Left lung (tissue), 14 donors: ENCODE measurements at places on chromosomes 16 and 17.

- H3K36me3 ChIP-seq = no peaks in the 10 kb centered on the region
- DNase-seq = no peak
- H3K27ac ChIP-seq = no peak overlapping the region
- no peaks in the 10 kb centered on the region for H3K27me3 ChIP-seq
- H3K4me1 ChIP-seq = peaks cover 4% of the 10 kb centered on the region
- no peak overlapping the region for H3K4me3 ChIP-seq
These were observed 2.6 kb upstream of the HPR start for GRCh38 chr16:72060405-72060804.

GRCh38 chr17:75571197-75571884 lies 16.3 kb upstream of the MYO15B start:
- no peak overlapping the region for H3K27ac ChIP-seq
- no peaks in the 10 kb centered on the region for H3K4me1 ChIP-seq
- H3K4me3 ChIP-seq = no peak overlapping the region
- H3K36me3 ChIP-seq = no peaks in the 10 kb centered on the region
- no peak for DNase-seq
- H3K27me3 ChIP-seq = no peaks in the 10 kb centered on the region

DNA sequence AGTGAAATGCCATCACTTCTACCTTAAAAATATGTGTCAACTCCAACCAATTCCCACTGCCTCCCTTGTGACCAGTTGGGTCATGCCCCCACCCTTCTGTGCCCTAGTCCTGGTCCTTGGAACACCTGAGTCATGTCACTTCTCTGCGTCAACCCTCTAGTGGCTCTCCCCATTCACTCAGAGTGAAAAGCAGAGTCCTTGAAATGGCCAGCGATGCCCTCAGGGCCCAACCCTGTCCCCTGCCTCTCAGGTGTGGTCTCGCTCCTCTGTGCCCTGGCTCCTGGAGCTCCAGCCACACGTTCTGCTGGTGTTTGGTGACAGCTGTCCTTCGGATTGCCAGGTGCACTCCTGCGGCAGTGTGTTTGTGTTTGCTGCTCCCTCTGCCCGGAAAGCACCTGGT lies 89.2 kb downstream of the SPECC1 start:
- H3K27ac ChIP-seq = no peak overlapping the region
- no peak for DNase-seq
- H3K4me3 ChIP-seq = no peak overlapping the region
- no peaks in the 10 kb centered on the region for H3K27me3 ChIP-seq
- H3K36me3 ChIP-seq = peaks cover 6% of the 10 kb centered on the region

GRCh38 chr17:9828296-9829295 lies 2.9 kb downstream of the GLP2R start:
- H3K27me3 ChIP-seq = peaks cover 39% of the 10 kb centered on the region
- no peak overlapping the region for H3K4me3 ChIP-seq
- DNase-seq = no peak

DNA sequence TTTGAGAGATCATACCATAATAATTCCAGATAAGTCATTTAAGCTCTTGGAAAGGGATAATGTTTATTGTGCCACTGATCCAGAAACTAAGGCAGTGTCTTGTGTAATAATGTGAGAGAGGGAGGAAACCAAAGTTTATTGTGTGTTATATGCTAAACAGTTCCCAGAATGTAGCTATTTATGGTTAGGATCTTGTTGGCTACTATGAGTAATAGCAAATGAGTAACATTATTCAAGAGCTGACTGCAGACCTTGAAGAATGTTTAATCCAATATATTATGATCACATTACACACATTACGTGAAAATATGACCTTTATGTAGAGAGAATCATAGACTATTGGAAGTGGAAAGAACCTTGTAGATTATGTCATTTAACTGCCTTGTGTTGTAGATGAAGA lies 139.5 kb downstream of the BCAS3 start:
- DNase-seq = no peak
- no peak overlapping the region for H3K4me3 ChIP-seq
- no peaks in the 10 kb centered on the region for H3K27me3 ChIP-seq

DNA sequence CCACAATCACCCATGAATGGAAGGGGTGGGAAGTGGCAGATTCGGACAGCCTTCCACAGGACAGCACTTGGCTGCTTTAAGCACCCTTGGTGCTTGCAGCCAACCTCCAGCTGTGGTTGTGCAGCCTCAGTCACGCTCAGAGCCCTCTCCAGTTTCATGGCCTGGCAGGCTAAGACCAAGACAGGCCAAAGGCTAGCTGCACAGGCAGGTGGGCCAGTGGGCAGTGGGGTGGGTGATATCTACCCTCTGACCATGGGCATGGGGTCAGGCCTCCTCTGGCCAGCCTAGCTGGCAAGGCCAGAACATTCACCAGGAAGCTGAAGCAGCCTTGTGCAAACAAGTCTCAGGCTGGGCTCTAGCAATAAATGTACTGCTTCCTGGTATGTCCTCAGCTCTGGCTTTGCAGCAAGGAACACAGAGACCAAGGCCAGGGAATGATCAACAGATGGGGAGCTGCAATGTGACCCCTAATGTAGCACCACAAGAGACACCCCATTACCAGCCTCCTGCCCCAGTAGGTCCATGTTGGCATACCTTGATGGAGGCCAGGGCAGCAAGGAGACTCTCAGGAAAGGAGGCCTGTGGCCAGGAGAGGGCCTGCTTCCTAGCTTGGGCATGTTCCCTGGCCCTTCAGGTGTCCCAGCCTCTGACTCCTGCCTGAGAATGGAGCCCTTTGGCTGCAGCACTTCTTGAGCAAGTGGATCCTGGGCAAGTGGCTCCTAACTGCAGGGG lies 20.9 kb downstream of the HSD11B2 start:
- DNase-seq = no peak
- H3K36me3 ChIP-seq = no peaks in the 10 kb centered on the region
- H3K27me3 ChIP-seq = no peaks in the 10 kb centered on the region

DNA sequence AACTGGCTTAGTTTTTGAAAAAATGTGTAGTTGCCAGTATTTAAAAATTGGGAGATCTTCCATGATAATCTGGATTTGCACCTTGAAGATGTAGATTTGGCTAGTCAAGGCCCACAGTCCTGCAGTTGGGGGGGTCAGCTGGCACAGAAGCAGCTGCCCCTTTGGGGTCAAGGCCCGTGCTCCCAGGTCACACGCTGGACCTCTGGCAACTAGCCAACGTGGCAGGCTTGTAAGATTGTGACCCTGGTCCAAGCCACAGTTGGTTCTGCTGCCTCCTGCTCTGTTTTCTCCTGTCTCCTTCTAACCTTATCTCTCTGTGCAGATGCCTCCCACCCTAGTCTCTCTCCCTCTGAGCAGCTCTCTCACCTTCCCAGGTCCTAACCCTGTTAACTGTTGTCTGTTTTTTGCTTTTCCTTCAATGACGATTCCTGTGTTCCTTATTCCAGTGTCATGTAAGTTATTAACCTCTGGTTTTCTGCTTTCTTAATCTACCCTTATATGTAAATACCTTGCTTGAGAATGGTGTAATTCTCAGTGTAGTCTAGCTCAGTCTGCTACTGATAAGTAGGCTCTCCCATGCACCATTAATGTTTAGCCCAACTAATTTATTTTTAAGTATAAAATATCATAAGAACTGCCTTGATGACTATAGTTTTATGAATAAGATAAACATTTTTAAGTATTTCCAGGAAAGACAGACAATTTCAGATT lies 27.9 kb downstream of the CLEC16A start:
- no peak overlapping the region for H3K4me3 ChIP-seq
- no peaks in the 10 kb centered on the region for H3K27me3 ChIP-seq
- peaks cover 10% of the 10 kb centered on the region for H3K4me1 ChIP-seq
- DNase-seq = no peak
- H3K27ac ChIP-seq = peak overlapping the region; percentile 47

DNA sequence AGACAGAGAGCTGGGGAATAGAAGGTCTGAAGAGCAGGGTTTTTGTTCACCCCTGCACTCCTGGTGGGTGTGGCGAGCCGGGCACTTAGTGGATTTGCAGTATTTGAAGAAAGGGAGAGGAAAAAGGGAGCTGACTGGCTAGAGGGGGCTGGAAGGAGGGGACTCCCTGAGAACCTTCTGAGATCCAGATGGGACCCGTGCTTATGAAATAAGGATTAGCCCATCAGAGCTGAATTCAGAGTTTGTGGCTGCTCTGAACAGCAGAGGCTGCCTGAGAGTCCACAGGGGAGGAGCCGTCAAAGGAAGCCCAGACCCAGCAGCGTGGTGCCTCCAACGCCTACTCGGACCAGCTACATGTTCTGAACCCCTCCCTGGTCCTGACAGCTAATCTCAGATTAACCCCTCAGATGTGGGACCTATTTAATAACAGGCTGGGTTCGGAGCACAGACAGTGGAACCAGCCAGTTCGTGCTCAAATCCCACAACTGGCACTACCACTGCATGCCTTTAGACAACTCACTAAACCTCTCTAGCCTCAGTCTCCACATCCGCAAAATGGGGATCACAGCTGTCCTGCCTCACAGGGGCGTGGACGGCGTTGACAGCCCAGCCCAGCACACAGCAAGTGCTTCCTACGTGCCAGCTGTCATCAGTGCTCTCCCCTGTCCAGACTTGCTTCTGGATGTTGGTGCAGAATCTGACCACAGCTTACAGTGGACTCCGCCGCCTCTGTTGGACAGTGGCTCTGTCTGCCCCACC lies 70.6 kb downstream of the DYNLRB2 start:
- H3K4me3 ChIP-seq = no peak overlapping the region
- no peaks in the 10 kb centered on the region for H3K4me1 ChIP-seq
- no peak for DNase-seq
- peaks cover 39% of the 10 kb centered on the region for H3K36me3 ChIP-seq

DNA sequence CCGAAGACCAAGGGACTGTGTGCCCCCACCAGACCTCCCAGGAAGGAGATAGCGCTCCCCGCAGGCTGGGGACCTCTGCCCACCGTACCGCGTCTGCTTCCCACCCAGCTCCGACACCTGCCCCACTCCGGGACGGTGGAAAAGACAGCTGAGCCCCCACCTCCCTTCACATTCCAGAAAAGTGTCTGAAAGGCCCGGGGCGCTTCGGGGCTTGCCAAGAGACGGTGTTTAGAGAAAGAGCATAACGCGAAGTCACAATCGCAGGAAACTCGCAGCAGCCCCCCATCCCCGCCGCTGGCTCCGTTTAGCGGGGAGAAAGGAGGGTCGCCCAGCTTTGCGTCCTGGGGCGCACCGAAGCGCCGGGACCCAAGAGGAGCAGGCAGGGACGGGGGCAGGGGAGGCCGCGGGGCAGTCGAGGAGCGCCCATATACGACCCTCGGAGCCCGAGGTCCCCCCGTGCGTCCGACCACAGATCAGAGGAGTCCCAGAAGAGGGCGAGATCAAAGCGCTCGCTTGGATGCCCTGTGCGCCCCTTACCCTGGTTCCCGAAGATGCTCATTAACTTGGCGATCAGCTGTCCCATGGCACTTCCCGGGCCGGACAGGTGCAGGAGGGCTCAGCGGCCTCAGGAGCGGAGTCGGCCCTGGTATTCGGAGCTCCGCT lies 652 bp downstream of the ARL5C start:
- no peak overlapping the region for H3K27ac ChIP-seq
- no peaks in the 10 kb centered on the region for H3K4me1 ChIP-seq
- no peaks in the 10 kb centered on the region for H3K36me3 ChIP-seq
- peak overlapping the region; percentile 40 for H3K4me3 ChIP-seq

GRCh38 chr16:74556375-74556922 lies 50.5 kb downstream of the GLG1 start:
- no peak overlapping the region for H3K27ac ChIP-seq
- no peak overlapping the region for H3K4me3 ChIP-seq
- H3K36me3 ChIP-seq = no peaks in the 10 kb centered on the region
- DNase-seq = no peak

DNA sequence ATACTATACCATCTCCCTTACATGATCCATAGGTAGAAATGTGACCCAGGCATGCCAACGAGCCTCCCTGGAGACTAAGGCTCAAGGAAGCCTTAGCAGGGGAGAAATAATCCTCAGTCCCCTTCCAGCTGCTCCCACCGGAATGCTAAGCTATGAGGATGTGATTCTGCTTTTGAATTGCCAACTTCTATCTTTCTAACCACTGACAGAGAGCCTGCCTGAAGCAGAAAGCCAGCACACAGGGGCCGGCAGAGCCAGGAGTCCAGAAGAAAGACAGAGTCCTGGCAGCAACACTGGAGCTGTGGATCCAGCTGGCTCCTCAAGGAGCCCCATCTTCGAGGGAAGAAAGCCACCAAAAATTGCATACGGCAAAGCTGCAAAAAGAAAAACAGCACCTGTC lies 579.6 kb upstream of the CDH5 start:
- H3K27ac ChIP-seq = no peak overlapping the region
- DNase-seq = peak; percentile 48
- no peaks in the 10 kb centered on the region for H3K36me3 ChIP-seq

- H3K27ac ChIP-seq = no peak overlapping the region
- no peak overlapping the region for H3K4me3 ChIP-seq
- H3K4me1 ChIP-seq = peaks cover 5% of the 10 kb centered on the region
These were observed 5.3 kb downstream of the HMOX2 start for GRCh38 chr16:4481526-4481925.

DNA sequence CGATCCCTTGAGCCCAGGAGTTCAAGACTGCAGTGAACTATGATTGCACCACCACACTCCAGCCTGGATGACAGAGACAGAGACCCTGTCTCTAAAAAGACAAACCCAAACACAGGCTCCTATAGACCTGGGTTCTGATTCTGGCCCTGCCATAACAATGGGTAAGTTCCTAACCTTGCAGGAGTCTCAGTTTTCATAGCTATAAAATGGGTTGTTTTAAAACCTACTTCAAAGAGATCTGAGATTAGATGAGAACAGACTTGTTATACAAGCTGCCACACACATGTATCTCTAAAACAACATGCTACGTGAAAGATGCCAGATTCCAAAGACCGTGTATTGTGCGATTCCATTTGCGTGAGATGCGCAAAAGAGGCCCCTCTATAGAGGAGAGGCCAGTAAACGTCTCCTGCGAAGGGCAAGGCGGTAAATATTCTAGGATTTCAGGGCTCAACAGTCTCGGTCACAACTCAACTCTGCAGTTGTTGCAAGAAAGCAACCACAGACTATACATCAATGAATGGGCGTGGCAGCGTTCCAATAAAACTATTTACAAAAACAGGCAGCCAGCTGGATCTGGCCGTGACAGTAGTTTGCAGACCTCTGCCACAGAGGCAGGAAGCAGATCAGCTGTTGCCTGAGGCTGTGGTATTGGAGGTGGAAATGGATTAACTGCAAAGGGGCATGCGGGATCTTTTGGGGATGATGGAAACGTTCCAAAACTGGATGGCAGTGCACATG lies 5.9 kb downstream of the CORO7 start:
- H3K36me3 ChIP-seq = no peaks in the 10 kb centered on the region
- DNase-seq = peak; percentile 95
- no peak overlapping the region for H3K4me3 ChIP-seq
- no peaks in the 10 kb centered on the region for H3K27me3 ChIP-seq
- H3K27ac ChIP-seq = no peak overlapping the region

GRCh38 chr16:3640207-3640606 lies 14.3 kb upstream of the DNASE1 start:
- H3K4me3 ChIP-seq = no peak overlapping the region
- H3K27ac ChIP-seq = no peak overlapping the region
- H3K27me3 ChIP-seq = no peaks in the 10 kb centered on the region

DNA sequence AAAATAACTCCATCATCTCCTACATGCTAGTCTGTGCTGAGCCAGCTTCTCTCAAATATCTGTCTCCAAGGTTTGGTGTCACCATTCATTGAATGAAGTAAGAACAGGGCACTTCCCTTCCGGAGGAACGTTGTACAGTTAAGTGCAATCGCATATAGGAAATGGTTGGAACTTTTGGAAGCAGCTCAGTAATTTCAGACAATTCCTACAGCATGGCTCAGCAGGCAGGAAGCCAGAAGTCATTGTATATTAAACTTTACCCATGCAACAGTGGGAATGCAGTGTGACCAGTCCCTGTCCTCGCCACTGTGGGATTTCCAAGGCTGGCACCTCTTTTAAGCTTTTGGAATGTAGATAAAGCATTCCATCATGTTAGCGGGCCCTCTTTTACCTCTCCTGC lies 51.1 kb upstream of the MYH2 start:
- no peaks in the 10 kb centered on the region for H3K4me1 ChIP-seq
- H3K27ac ChIP-seq = no peak overlapping the region
- peak; percentile 14 for DNase-seq
- no peak overlapping the region for H3K4me3 ChIP-seq
